ENCODE measurements at places on chromosomes 5 and 9.

DNA sequence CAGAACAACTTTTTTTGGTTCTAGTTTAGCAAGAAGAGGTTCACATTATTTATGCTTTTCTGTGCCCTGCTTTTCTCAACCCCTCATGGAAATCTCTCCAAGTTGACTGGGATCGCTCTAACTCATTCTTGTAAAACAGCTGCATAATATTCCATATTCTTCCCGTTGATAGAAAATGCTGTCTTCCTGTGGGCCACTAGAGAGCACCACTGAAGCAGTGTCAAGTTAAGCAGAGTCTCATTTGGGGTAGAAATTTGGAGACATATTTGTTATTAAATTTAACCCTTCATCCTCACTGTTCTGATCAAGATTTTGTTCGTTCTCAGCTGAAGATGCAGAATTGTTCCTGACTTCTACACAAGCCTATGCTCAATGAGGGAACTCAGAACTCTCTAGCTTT lies 140.1 kb downstream of the CEMIP2 start:
- no peak for DNase-seq

- no peak for DNase-seq
Observed at GRCh38 chr5:58542709-58543108, 40.2 kb upstream of the RAB3C start.

GRCh38 chr9:70488098-70488792 lies 73.8 kb upstream of the KLF9 start:
- DNase-seq = no peak

DNA sequence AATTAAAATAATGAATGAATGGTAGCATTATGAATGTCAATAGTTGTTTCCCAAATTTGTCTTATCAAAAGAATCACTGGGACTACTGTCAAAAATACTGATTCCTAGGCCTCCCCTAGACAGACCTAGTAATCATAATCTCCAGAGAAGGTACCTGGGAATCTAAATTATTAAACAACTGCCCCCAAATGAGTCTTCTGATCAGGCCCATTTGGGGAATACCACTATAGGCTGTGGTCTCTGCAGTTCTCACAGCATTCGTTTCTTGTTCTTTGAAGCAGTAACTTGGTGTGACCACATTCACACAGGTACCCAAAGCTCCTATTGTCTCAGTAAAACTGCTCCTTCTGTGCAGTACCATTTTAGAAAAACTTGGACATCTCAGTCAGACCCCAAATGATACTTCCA lies 230.9 kb downstream of the PIK3R1 start:
- DNase-seq = no peak

GRCh38 chr9:125494653-125494915 lies 212.4 kb downstream of the MAPKAP1 start:
- DNase-seq = no peak

DNA sequence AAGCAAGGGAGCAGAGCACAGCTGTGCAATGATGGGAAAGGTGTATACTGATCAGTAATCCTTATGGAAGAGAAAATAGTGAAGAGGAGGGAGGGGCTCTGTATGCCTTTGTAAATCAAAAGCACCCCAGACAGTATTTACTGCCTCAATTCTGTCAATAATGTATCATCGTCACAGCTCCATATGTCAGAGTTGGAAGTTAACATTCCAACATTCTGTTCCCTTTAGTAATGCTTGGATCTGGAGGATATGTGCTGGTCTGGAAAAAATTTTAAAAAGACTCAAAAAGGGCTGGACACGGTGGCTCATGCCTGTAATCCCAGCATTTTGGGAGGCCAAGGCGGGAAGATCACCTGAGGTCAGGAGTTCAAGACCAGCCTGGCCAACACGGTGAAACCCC lies 310.4 kb downstream of the ACTL7B start:
- DNase-seq = no peak

- no peak for DNase-seq
Observed at GRCh38 chr5:166163996-166164610, 2127.3 kb upstream of the WWC1 start.

GRCh38 chr9:129285382-129285781 lies 107.3 kb upstream of the IER5L start:
- no peak for DNase-seq

DNA sequence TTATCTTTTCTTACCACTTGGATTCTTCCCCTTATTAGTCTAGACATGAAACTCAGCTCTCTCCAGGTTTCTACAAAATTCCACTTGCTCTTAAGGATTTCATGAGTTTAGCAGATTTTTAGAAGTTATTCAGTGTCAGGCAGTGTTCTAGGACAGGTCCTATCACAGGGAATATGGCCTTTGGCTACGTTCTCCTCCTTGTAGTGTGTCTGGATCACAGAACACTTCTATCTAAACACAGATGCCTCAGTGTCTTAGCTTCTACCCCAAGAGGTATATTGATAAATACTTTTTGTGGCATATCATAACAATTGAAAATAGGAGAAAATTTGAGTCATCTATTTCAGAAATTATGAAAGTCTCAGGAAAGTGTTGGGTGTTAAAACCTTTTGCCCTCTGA lies 15.6 kb downstream of the RAB3C start:
- no peak for DNase-seq

DNA sequence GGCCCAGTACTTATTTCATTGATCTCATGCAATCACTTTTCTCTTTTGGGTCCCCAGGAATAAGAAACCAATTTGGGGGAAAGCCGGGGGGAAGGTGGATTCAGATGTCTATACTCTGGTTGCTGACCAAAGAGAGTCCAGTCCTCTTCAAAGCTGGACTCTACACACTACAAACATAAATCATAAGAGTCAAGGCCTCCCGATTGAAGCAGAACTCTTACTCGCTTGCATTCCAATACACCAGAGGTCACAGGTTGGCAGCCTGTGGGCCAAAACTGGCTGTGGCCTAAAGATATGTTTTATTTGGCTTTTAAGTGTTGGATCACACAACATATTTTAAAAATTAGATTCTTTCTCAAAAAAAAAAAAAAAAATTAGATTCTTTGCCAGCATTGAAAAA lies 311.4 kb upstream of the MSX2 start:
- no peak for DNase-seq

- DNase-seq = no peak
Observed at GRCh38 chr9:36997414-36997813, 36.7 kb downstream of the PAX5 start.

- DNase-seq = no peak
Observed at GRCh38 chr5:137152616-137153015, 346.5 kb downstream of the SPOCK1 start.

DNA sequence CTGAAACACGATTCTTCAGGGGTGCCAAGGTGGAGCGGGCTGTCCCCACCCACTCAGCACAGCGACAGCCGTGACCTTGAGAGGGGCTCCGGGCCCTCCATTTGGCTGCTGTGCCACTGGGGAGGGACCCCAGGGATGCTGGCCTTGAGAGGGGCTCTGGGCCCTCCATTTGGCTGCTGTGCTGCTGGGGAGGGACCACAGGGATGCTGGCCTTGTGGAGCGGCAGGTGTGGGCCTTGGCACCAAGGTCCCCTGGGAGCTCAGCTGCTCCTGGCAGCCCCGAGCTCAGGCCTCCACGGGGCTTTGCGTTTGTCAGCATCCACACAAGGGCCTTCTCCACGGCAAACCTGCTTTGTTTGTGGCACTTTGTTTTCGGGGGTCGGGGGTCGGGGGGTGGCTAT lies 137.6 kb upstream of the LPCAT1 start:
- no peak for DNase-seq
